Activated T-cell treated with anti-CD3 and anti-CD28 coated beads, Interleukin-2, amount 50 U/mL, for 72 hours (primary cell): ENCODE measurements at places on chromosomes 1 and 21. TPM values are rescaled to one million over a fixed set of nuclear protein-coding genes. Genes with fewer than 3 reads are reported as not detected.
A peak's percentile ranks its signal among the peaks of the same experiment; 100 is the strongest.

DNA sequence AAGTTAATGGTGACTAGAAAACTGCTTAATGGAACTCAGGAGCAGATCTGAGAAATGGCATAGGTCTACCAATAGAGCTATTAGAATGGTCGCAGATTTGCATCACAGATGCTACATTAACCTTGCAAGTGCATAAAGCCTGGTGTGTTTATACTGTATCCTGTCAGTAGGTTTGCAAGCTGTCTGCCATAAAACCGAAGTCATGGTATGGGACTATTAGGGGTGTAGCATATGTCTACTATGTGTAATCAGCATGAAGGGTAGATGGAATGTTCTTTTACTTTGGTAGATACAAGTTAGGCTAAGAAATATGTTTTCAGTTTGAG is 574.2 kb upstream of the ADGRL2 start:
- DNase-seq, result no peak

DNA sequence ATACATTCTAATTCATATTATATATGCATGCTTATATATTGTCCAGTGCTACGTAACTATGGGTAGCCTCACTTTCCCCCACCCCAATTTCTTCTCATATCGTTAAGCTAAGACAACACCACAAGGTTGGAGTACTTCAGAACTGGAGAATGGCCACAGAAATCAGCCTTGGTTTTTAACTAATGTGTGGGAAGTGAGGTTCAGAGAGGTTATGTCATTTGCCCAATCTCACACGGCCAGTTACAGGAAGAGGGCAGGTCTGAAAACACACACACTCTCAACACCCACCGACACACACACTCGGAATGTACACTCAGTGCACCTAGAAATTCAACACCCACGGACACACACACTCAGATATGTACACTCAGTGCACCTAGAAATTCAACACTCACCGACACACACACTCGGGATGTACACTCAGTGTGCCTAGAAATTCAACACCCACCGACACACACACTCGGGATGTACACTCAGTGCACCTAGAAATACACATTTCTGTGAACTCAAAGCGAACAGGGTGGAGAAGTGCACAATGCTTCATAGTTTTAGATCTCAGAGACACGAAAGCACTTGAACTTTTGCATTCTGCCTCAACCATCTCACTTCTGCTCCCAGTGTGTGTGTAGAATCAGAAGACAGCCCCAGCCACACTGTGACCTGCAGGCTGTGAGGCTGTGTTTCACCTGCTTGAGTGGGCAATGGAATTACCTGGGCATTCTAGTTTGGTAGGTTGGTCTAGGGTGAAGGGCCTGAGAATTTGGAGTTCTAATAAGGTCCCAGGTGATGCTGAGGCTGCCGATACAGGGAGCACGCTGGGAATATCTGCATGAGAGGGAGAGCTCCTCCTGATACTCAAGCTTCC is 170.4 kb downstream of the CLIC6 start:
- no peak for DNase-seq

- DNase-seq, result no peak
Observed at GRCh38 chr1:198228925-198229324, 72.1 kb downstream of the NEK7 start.

DNA sequence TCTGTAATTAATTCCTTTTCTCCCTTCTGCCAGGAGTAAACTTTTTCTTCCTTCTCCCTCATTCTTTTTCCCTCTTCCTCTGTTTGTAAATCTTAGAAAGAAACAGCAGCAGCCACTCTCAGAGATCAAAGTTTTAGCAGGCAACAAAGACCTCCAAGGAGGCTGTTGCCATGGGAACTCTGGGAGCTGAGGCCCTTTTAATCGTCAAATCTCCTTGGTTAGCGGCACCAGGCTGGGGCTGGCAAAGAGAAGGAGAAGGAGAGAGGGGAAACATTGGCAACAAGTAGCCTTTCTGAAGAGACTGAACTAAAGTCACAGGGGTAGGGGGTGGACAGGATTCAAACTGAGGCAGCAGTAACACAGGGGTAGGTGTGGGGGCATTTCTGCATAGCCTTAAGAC is 25.2 kb downstream of the ILDR2 start:
- no peak for DNase-seq

DNA sequence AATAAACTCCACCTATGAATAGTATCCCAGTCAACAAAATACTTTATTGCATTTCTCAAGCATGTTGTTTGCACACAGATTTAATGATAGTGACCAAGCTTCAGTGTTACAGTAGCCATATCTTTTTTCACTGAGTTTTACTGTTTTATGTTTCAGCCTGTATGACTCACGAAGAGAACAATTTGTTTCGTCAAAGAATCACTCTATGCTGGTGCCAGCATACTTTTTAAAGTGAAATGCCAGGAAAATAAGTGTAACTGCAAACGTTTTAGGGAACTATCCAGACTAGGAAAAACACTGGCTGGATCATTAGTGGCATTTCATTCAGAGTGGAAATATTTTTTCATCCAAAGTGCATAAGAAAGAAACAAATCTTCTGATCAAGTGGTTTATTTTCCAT is 210.8 kb downstream of the COL11A1 start:
- DNase-seq, result no peak

- no peak for DNase-seq
Observed at GRCh38 chr1:9805006-9805508, 18.7 kb downstream of the CLSTN1 start.

DNA sequence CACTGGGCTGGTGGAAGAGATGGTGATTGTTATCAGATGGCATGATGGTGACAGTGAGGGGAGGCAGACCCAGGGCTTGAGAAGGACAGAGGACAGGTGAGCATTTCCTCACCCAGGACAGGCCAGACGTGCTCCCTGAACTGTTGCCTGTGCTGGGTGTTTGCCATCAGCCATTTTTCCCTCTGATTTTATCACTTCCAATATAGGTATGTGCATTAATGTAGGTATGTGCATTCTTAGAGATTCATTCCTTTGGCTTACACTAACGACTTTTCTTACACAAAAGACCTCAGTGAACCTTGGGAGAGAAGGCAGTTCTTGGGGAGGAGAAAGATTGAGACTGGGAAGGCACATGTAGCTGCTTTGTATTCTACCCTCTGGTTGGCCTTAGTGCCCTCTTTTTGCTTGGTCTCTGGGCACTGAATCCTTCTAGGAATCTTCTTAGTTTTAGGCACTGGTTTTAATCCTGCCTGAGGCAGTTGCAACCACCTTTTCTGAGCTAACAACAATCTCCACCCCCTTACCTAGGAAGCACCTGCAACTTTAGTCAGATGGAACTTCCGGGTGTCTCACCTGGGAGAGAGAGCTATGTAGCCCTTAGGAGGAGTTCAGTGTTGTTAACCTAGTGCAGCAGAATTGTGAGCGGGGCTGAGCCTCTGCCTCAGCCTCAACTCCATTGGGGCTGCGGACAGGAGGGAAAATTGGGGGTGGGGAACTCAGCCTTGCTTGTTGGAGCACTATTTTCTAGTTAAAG is 30.9 kb downstream of the C1orf116 start:
- no peak for DNase-seq

DNA sequence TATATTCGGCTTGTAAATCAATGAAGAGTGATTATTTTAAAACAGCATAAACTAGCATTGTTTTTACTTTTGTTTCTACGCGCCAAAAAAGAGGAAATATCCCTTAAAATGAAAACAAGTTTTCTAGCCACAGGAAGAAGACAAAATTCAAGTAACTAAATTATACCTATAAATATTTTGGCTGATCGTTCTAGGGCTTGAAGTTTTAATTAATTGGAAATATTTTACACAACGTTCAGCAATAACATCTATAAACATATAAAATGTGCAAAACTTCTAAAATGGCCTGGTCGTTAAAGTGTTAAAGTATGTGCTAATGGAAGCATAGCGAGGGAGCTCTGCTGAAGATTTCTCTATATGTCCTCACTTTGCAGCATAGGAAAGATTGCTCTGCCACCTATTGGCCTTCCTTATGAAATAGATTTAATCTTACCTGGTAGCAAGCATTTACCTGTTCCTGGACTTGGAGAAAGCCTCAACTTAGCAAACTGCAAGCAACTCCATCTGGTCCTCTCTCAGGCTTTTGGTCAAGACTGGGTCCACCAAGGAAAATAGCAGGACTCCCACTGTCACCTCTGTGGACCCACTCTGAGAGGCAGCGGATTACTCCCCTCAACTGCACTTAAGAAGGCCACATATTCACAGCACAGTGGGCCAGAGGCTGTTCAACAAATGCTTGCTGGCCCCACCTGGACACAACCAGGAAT is 351.3 kb upstream of the RUNX1 start:
- DNase-seq, result peak; percentile 39

DNA sequence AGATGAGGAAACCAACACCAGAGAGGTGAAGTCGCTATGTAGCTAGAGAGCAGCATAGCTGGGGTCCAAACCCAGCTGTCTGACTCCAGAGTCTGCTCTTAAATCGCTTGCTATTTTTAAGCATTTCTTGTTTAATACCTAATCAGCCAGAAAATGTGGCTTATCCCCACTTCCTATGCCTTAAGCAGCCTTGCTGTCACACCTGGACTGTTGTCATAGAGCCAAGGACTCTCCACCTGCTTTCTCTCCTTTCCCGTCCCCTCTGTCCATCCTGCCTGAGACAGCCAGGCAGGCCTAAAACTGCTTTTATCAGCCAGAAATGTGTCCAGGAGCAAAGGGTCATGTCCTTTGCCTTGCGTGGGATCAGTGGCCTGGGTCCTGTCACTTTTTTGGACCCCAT is 28.3 kb upstream of the EPHA8 start:
- no peak for DNase-seq

- no peak for DNase-seq
Observed at GRCh38 chr1:114352797-114353196, 158.2 kb downstream of the TRIM33 start.

The GPR37L1 gene
- total RNA-seq, result not detected

The MATN1 gene
- 1.0 TPM for total RNA-seq

The NIPAL3 gene
- total RNA-seq, result 54.1 TPM

The DYNLT5 gene
- not detected for total RNA-seq

The IL10 gene
- 2.3 TPM for total RNA-seq

The MMP23B gene
- total RNA-seq, result 1.5 TPM

The HSD3B2 gene
- total RNA-seq, result not detected

The SCAMP3 gene
- total RNA-seq, result 114 TPM
